HS-5 (cell line): ENCODE measurements at places on chromosomes 1 and 21.

- peak; percentile 37 for DNase-seq
Measured at GRCh38 chr1:119948342-119949214, 52.3 kb upstream of the ADAM30 start.

GRCh38 chr1:50610563-50610962, 187.3 kb upstream of the DMRTA2 start:
- DNase-seq: no peak

GRCh38 chr1:25727635-25728286, 72.2 kb upstream of the SELENON start:
- no peak for DNase-seq

- DNase-seq: no peak
Measured at GRCh38 chr1:16067127-16067768, 6.2 kb downstream of the FAM131C start.

DNA sequence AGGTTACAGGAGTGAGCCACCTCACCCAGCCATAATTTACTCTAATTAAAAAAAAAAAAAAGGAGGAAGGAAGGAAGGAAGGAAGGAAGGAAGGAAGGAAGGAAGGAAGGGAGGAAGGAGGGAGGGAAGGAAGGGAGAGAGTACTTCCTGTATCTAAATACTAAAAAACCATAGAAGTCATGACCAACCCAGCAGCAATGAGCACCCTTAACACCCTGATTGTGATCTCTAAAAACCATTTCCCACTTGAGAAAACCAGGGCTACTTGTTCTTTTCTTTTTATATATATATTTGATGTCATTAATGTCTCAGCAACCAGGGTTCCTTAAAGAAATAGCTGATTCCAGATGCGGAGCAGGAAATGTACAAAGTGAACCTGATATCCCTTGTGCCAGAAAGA, 31.2 kb downstream of the ARID4B start:
- DNase-seq: no peak

GRCh38 chr1:115977499-115978258, 1.4 kb downstream of the SLC22A15 start:
- DNase-seq: peak; percentile 80

- no peak for DNase-seq
Measured at GRCh38 chr1:155933591-155934096, 569 bp downstream of the KHDC4 start.

- no peak for DNase-seq
Measured at GRCh38 chr21:15152591-15152990, 87.8 kb upstream of the NRIP1 start.

DNA sequence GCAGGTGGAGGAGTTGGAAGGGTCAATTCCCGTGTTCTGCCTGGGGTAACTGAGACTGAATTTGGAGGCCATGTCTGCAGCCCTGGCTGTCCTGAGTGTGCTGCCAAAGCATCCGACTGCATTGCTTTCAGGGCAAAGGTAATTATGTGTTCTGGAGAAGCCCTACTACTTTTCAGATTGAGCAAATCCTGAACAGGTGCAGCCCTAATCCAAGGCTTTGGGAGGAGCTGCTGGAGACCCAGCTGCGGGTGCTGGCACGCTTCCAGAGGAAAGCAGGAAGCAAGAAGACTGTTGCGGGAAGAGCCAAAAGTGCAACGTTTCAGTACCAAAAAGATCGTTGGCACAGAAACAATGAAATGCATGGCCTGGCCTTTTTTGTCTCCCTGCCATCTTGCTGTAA, 73.7 kb upstream of the NRIP1 start:
- DNase-seq: no peak

DNA sequence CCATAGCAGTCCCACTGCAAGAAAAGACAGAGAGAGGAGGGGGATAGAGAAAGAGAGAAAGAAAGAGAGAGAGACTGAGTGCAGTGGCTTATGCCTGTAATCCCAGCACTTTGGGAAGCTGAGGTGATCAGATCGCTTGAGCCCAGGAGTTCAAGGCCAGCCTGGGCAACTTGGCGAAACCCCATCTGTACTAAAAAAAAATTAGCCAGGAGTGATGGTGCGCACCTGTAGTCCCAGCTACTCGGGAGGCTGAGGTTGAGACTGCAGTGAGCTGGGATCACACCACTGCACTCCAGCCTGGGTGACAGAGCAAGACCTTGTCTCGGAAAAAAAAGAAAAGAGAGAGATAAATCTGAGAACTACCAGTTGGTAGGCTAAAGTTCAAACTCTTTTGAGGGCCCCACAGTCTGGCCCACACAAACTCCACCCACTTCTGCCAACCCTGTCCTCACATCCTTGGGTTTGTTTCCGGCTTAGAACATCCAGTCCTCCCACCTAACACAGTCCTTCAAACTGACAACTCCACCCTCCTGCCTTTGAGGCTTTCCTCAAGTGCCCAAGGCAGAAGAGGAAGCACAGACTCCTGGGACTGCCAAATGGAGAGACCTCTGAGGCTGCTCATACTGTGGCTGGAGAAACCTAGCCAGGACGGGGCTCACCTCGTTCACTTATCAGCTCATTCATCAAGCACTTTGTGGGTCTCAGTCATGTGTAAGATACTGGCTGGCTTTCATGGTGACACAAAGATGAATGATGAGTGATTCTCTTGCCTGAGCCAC, 20.1 kb downstream of the TFAP2E start:
- no peak for DNase-seq

- DNase-seq: no peak
Measured at GRCh38 chr1:224196813-224197600, 14.0 kb downstream of the DEGS1 start.

DNA sequence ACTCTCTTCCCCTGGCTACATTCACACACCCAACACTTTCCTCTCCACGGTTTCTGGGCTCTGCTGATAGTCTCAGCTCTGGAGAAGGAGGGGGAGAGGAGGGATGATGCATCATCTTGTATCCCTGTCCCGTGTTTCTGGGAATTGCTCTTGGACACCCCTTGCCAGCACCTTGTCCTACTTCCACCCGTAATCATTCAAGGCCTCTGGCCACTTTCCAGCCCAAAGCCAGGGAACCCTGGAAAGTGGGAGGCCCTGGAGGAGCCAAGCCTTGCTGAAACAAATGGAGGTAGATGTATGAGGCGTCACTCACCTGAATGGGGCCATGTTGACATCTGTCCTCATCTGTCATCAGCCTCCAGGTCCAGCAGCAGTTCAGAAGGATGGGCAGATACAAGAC, 4.4 kb downstream of the PLEKHO1 start:
- no peak for DNase-seq

GRCh38 chr1:27755865-27756264, 17.2 kb upstream of the STX12 start:
- DNase-seq: no peak

GRCh38 chr1:37861151-37861550, 1.8 kb upstream of the MTF1 start:
- no peak for DNase-seq

GRCh38 chr1:113980110-113980509, 836 bp downstream of the OLFML3 start:
- no peak for DNase-seq

DNA sequence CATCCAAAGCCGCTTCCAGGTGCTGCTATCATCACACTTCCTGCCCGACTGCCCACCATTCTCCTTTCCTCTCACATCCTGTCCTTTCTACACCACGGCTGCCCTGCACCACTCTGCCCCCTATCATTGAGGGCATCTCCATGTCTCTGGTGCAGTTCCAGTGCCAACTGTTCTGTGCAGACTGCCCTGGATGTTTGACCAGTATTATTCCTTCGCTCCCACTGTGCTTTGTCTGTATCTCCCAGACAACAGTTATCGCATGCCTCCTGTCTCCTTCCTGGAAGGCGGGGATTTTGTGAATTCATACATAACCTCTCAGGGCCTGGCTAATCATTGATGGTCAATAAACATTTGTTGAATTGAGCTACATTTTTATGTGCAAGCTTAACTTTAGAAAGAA, 63.6 kb upstream of the GNG12 start:
- DNase-seq: no peak

GRCh38 chr1:10891091-10891490, 94.6 kb upstream of the CASZ1 start:
- no peak for DNase-seq

DNA sequence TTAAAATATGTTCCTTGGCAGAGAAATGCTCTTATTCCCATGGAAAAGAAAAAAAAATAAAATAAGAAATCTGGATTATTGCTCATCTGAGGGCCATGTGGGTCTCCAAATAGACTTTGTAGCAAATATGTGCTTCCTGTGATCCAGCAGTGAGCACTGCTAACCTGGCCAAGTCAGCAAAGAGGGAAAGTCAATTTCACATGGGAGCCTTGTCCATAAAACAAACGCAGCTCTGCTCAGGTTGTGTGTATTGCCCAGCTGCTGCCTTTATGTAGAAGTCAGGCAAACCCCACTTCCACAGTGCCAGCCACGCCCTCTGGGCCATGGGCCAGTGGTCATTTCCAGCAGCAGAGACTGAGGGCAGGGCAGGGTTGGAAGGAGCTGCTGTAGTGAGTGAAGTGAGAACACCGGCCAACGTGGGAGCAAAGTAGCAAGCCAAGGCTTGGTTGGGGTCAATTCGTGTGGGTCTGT, 174.3 kb downstream of the LYPLAL1 start:
- DNase-seq: no peak

GRCh38 chr1:239268007-239268406, 118.4 kb upstream of the CHRM3 start:
- no peak for DNase-seq

GRCh38 chr1:50129201-50129600, 20.5 kb downstream of the ELAVL4 start:
- no peak for DNase-seq

DNA sequence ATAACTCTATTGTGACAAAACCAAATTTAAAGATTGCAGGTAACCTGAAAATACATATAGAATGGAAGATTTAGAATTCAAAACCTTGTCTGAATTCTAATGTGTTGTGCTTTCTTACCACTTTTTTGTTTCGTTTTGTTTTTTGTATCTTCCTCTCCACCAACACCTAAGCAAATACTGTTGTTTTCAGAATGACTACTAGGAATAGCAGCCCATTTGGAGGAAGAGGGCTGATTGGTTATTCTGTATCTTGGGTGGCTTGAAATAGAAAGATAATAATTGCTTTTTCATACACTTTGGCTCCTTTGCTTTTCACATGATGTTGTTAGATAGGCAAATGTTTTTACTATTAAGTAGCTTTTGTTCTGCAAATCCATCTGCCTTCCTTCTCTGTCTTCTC, 61.0 kb upstream of the LRRC7 start:
- DNase-seq: no peak

- no peak for DNase-seq
Measured at GRCh38 chr1:237405912-237406311, 363.9 kb downstream of the RYR2 start.

DNA sequence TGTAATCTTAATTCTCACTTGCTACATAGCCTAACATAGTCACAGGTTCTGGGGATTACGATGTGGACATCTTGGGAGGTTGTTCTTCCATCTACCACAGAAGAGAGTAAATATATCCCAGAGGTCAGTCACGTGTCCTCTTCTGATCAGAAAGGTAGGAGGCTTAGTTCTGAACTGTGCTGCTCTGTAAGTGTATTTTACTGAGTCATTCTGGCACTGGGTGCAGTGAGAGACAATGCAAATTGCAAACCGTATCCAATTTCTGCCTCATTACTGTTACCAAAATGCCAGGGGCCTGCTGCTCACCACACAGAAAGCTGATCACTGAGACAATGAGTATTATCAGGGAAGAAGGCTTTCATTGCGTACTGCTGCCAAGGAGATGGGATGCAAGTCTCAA, 104.0 kb downstream of the GABPA start:
- DNase-seq: no peak

- no peak for DNase-seq
Measured at GRCh38 chr1:115726161-115726560, 42.4 kb downstream of the CASQ2 start.

DNA sequence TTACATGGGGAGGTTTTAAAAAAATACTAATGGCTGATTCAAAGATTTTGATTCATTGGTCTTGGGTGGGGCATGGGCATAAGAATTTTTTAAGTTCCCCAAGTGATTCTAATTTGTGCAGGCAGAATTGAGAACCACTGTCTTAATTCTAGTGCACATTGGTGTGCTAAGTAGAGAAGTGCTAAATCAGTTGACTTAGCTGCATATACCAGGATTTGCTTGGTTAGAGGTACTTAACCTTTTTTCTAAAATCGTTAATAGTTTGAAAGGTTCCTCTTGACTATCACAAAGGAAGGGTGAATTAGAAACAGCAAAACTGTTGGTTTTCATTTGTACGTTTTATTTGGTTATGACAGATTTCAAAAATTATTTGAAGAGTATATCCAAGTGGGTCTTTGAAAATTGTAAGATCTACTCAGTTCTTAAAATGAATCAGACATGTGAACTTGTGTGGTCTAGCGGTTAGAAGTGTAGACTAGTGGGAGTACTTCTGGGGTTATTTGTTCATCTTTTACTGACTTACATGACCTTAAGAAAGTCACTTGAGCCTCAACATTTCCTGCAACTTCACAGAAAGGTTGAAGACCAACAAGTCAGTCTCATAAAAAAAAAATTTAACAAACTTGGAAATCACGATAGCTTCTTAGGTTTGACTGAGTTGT, 66.7 kb downstream of the RPAP2 start:
- DNase-seq: no peak

DNA sequence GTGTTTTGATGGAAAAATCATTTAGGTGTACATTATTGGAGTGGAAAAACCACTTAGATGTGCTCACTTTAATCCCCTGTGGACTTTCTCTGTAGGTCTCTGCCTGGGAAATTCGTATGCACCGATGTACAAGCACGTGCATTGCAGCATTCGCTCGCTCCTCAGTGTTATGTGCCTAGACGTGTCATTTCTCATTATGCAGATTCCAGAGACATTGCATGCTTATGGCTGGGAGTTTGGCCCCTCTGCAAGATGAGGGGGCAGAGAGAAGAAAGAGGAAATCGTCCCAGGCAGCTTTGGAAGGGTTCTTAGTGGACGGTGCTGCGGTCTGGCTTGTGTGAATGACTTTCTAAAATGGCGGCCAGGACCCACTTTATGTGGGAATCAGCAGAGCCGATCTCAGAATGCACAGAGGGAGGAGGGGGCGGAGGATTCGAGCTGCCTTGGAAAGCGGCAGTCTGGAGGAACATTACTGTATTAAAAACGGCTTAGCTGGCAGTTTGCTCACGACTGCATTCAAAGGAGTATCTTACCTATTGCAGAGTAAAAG, 2.3 kb downstream of the SPEN start:
- DNase-seq: no peak

DNA sequence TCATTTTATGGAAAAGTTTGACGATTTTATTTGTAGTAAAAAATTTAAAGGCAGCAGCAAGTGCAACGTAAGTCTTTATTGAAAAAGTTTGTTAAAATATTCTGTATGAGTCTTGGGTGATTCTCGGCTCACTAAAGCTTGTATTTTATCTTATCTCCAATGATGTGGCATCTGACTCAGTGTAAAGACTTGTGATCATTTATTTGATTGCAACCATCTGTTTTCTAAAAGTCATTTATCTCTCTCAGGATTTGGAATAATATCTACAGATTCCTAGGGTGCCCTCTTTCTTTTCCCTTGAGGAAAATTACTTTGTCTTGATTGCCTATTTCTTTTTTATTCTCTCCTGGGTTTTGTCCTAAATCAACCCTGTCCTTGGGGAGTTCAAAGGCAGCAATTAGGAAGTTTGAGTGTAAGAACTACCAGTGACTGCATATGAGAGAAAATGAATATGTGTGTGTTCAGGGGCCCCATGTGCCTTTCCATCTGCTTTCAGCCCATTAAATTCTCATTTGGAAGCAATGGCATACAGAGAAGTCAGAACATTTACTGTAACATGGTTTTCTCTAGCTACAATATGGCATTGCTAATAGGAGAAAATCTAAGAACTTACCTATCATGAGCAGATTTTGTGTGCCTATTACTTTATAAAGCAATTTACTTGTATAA, 575.0 kb upstream of the CHRM3 start:
- DNase-seq: peak; percentile 51
